ENCODE measurements at places on chromosomes 6 and 20.

DNA sequence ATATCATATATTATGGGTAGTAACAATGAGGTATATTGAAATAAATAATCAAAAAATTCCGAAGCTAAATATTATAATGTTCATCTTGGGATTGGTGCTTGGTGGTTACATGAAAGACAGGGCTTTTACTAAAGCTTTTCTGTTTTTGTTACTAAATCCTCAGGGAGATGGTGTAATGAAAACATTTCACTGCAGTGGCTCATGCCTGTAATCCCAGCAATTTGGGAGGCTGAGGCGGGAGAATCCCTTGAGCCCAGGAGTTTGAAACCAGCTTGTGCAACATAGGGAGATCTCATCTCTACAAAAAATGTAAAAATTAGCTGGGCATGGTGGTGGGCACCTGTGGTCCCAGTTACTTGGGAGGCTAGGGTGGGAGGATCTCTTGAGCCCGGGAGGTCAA is 42.9 kb downstream of the AFG1L start:
- DNase-seq: no peak

DNA sequence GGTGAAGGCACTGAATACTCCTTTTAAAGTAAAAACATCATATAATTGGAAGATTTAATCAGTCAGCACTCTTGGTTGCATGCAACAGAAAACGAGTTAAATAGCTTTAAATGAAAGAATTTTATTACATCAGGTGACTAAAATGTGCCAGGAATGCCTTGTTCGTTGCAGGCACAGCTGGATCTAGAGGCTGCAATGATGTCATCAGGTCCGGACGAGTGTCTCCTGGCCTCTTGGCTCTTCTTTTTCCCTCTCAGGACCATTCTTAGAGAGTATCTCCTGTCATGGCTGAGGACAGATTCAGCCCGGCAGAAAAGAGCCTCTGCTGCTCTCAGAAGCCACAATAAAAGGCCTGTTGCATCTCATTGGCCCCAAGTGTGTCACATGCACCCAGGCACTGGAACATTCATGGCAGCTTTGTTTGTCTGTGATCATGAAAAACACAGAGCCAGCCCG is 510.7 kb upstream of the SULF2 start:
- DNase-seq: no peak

DNA sequence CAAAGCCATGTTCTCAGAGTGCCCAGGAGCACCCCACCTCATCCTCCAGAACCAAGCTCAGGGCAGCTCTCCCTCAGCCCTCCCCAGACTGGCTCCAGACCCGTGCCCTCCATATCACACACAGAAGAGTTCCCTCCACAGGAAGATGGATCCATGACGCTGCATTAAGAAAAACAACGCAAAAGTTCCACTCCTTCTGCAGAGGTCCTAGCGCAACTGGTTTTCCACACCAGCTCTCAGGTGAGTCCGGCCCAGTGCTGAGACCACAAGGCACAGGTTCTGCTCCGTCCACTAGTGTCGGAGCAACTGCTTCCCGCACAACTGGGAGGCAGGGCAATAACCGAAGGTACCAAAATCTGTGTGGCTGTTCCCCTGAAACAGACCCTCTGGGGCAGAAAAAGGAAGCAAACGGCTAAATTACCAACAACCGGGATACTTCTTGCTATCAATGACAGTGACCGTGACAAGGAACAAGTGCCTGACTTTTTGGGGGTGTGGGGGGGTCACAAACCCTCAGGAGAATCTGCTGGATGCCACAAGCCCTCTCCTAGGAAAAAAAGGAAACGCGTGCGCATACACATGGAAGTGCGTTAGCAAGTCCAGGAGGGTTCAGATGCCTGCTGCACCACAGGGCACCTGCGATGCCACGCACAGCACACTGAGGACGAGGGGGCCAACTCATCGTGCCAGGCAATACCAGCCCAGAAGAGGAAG is 49.2 kb downstream of the MYH7B start:
- no peak for DNase-seq

GRCh38 chr6:1963596-1963995 is 281.8 kb downstream of the GMDS start:
- no peak for DNase-seq

DNA sequence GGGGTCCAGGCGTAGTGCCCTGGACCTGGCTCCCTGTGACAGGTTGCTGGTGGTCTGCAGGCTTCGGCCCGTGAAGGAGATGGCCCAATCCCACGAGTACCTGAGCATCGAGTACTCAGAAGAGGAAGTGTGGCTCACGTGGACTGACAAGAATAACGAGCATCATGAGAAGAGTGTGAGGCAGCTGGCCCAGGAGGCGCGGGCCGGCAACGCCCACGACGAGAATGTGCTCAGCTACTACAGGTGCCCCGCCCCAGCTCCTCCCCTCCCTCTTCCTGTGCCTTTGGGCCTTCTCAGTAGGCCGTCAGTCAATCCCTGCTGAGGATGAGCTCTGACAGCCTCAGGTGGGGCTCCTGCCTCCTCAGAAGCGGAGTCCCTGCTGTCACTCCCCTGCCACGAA is 42.6 kb downstream of the UQCC2 start:
- peak; percentile 49 for DNase-seq

GRCh38 chr6:72246926-72247325 is 360.6 kb downstream of the RIMS1 start:
- no peak for DNase-seq

DNA sequence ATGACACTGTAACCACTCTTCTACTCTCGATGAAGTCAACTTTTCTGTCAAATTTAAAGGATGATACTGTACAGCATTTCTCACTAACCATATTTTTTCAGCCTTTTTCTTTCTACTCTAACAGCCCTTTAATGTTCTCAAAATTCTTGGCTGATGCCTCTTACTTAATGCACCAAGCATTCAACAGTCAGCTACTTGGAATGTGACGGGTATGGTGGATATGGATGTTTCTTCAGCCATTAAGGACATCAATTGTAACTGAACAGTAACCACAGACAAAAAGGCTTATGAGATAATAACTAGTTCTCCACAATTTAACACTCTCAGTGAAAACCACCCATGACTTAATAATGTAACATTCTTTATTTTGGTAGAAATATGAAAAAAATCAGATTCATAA is 467.2 kb upstream of the ZNF337 start:
- DNase-seq: no peak

GRCh38 chr20:2814587-2815051 is at the start of gene C20orf141:
TSS of gene C20orf141 (plus strand) at chr20:2814987. CDS start at chr20:2815185, 198 bp downstream.
- DNase-seq: no peak

DNA sequence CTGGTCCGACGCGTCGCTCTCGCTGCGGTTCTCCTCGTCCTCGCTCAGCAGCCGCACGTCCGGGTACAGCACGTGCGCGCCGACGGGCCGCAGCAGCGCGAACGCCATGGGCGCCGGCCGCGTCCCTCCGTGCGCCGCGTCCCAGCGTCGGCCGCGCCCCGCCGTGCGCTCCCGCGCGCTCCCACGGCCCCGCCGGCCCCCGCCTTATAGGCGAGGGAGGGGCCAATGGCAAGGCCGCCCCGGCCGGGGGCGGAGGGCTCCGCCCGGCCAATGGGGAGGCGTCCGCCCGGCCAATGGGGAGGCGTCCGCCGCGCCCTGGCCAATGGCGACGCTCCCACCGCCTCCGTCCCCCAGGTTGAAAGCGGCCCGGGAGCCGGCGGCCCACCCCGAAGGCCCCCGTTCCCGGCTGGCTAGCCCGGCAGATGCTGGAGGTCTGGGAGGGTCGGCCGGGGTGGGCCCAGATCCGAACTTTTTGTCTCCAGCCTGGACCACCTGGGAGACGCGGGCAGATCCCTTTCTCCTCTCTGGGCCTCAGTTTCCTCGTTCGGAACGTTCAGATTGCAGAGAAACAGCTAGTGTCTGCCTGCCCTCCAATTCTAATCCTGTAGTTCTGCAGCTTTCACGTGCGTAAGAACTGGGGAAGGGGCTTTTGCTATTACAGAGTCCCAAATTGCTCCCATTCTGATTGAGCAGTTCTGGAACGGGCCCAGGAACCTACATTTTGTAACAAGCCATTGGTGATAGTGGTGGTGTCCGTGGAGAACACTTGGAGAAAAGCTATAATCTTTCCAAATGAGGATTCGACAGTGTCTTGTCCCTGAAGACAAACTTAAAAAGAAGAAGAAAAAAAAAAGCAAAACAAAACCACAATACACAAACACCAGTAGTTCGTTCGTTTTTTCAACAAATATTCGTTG is at the start of gene TCF15:
TCF15 (minus strand) TSS at position 180 of the 917 bp plus-strand sequence; CDS start at position 108, 72 bp downstream.
- no peak for DNase-seq

DNA sequence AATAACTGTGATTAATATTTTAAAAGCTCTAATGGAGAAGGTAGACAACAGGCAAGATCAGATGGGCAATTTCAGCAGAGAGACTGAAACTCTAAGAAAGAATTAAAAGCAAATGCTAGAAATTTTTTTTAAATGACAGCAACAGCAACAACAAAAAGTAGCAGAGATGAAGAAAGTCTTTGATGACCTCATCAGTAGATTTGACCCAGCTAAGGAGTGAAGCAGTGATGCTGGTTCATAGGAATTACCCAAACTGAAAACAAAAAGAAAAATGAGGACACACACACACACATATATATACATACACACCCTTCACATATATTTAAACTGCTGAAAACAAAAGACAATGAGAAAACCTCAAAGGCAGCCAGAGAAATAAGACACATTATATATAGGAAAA is 197.6 kb upstream of the ARID1B start:
- DNase-seq: no peak

DNA sequence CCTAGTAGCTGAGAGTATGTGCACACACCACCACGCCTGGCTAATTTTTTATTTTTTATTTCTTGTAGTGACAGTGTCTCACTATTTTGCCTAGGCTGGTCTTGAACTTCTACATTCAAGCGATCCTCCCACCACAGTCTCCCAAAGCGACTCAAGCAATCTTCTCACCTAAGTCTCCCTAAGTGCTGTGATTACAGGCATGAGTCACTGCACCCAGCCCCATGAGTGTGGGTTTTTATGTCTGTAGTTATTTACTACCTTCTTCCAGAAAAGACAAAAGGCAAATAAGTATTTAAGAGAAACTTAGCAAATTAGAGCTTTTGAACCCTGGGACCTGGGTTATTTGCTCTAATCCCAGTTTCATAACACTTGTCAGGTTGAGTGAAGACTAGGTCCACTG is 92.3 kb upstream of the HCRTR2 start:
- DNase-seq: no peak

- DNase-seq: no peak
These were observed 35.7 kb upstream of the ZMYND8 start for GRCh38 chr20:47392015-47392720.

GRCh38 chr6:144075875-144076274 is 19.5 kb downstream of the SF3B5 start:
- DNase-seq: no peak

- DNase-seq: no peak
These were observed 9.8 kb downstream of the LYRM4 start for GRCh38 chr6:5250911-5251310.

GRCh38 chr6:99333068-99333467 is 16.4 kb downstream of the FAXC start:
- DNase-seq: no peak

Data from stimulated activated CD4-positive, alpha-beta T cell treated with anti-CD3 and anti-CD28 coated beads, TNF-alpha, amount 100 ng/mL, for 4 hours (primary cell).